ENCODE measurements at places on chromosomes 2 and 18. TPM values are rescaled to one million over a fixed set of nuclear protein-coding genes. Genes with fewer than 3 reads are reported as not detected.

The CCDC85A gene
- polyA plus RNA-seq = 24.7 TPM

The CLHC1 gene
- polyA plus RNA-seq = 52.9 TPM

The NOSTRIN gene
- polyA plus RNA-seq = not detected

The CPSF3 gene
- 56.0 TPM for polyA plus RNA-seq

The TEX44 gene
- not detected for polyA plus RNA-seq

The PSD4 gene
- polyA plus RNA-seq = 0.30 TPM

The SCG2 gene
- polyA plus RNA-seq = 30.5 TPM

The LRP2 gene
- 1.8 TPM for polyA plus RNA-seq

The AQP12A gene
- not detected for polyA plus RNA-seq

The DUSP2 gene
- 2.1 TPM for polyA plus RNA-seq

The ARHGEF4 gene
- polyA plus RNA-seq = 45.9 TPM
